CD4-positive, alpha-beta T cell treated with Interferon gamma for 1 hour (primary cell): ENCODE measurements at places on chromosomes 3 and 15.

- DNase-seq, result no peak
These were observed 155.2 kb upstream of the UBE2E1 start for GRCh38 chr3:23650371-23651140.

DNA sequence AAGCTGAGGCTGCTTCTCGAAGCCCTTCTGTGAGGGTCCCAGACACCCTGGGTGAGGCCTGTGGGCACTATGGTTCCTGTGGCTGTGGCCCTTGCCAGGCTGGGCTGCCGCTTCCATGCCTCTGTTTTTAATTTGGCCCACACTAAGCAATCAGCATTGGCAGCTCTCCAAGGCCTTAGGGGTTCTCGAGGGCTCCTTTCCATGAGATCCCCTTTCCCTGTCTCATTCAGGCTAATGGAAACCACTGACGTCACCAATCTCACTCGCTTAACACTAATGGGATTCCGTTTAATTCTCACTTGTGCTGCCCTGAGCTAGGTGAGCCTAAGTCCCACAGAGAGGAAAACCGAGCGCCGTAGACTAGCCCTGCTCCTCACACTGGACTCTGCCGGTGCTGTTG is 60.2 kb upstream of the RAB6B start:
- no peak for DNase-seq

- DNase-seq, result no peak
These were observed 49.8 kb downstream of the ST3GAL6 start for GRCh38 chr3:98812851-98813374.

DNA sequence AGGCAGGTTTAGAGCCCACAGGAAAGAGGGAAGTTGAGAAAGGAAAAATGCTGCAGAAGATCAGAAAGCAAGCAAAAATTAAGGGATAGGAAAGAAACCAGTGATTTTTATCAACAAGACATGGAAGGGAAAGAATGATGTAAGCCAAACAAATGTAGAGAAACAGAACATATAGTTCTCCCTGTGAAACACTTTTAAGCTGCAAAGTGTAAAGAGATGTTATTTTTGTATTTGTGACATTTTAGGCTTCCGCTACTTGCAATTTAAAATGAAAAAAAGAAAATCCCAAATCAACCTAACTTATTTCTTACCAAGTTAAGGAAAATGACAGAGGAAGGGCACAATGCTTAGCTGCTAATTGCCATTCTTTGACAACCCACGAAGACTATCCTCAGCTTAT is 111.6 kb downstream of the PDCD6IP start:
- no peak for DNase-seq

GRCh38 chr3:176855901-176856486 is 341.3 kb downstream of the TBL1XR1 start:
- DNase-seq, result no peak

DNA sequence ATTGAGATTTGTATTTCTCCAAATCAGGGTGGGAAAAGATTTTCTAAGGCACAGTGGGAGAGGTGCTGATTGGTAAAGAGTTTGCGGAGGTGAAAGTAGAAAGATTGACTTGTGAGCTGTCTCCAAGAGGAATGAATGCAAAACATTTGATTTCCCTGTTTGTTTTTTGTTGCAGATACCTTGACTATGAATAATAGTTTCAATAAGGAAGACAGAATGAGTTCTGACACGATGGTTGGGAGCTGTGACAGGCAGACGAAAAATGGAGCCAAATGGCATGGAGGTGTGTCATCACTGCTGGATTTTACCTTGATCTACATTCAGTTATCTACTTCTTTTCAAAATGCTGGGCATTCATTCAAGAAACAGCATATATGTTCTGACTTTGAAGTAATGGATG is 145.1 kb downstream of the NFKBIZ start:
- DNase-seq, result no peak

GRCh38 chr3:46943237-46944187 is 33.0 kb downstream of the CCDC12 start:
- no peak for DNase-seq

DNA sequence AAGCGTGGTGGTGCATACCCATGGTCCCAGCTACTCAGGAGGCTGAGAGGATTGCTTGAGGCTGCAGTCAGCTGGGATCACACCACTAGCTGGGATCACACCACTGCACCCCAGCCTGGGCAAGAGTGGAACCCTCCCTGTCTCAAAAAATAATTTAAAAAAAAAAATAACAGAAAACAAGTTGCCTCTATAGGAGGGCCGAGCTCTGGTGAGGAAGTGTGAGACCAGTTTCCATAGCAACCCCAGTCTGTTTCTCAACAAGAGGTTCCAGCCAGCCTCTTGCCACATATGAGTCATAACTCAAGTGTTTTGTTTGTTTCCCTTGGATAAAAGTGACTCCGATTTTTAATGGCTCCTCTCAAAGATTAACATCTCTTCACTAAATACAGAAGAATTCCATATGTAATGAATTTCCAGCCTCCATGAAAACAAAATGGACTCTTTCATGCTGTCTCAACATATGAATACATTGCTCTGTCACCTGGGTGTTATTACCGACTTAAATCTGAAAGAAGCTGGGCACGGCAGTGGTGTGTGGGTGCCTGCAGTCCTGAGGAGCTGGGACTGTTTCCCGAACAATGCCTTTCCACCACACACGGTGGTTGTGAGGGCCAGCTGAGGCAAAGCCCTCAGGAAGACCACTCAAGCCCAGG is 19.7 kb downstream of the TMEM43 start:
- DNase-seq, result peak; percentile 90

DNA sequence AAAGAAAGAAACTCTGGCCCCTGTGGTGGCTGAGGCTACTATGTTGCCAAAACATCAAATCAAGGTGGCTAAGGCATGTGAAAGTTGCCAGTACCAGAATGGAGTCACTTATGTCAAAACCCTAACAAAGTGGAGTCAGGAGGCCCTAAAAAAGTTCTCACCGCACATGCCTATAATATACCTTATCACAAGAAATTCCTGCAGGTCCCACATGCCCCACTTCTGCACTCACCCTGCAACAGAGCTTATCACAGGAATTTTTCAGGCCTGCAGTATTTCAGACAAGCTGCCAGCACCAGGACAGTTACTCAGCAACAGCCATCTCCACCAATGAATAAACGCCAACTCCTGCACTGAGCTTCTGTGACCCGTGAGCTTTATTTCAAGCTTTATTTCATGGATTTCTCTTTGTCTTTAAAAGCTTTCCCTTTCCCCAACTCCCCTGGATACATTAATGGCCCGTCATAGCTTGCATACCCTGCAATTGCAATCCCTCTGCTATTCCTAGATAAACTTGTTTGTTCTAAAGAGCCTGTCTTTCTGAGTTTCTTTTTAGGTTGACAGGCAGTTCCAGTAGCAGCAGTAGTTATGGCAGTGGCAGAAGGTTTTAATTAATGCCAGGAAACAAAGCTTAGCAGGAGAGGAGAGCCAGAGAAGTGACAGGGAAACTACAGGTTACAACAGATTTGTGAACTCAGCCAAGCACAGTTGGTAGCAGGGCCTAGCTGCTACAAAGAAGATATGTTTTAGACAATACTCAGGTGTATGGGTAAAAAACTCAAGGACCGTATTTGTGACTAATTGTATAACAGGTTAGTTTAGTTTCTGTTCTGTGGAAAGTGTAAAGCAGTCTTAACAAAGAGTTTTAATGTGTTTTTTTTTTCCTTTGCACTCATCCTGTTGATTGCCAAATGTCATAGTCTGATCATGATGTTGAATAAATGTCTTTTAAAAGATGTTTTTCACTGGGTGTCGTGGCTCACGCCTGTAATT is 15.9 kb upstream of the TMEM42 start:
- DNase-seq, result no peak

DNA sequence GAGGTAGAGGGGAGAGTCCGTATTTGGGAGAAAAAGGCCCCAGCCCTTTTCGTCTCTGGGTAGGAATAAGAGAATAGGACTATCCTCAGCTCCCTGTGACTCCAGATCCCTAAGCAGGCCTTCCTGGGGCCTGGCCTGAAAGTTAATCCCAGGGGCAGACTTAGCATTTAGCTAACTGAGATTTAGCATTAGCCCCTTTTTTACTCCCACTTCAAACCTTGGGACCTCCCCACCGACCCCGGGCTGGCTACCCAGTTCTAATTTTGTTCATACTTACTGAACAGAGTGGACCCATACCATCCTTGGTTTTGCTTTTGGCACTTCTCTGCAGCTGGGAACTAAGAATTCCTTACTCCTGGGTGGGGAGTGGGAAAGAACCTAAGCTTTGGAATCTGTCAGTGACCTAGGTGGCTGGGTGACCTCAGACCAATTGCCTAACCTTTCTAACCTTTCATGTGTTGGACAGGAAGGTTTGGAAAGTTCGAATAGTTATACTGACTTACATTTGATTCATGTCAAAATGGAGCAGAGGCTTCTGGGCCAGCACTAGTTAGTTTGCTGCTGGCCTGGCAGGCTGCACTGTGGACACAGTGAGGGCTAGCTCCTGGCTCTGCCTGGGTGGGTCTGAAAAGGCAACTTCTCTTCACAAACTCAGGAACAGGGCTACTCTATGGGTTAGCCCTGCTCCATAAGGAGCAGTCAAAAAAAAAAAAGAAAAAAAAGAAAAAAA is 11.6 kb downstream of the TTC21A start:
- no peak for DNase-seq

DNA sequence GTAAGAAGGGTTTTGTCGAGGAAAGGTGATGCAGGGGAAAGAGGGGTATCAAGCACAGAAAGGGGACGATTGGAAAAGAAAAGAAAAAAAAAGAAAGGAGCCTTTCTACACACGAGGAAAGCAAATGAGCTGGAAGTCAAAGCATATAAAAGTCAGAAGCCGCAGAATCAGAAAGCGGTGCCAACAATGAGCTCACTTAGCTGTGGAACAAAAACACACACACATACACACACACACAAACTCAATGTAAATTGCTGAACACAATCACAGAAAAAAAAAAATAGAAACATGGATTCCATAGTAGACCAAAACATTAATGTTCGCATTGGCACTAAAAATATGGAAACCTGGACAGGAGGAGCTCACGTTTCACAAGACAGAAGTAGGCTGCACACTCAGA is 63.4 kb upstream of the FEZF2 start:
- no peak for DNase-seq

GRCh38 chr3:98584547-98584946 is 8.9 kb downstream of the CPOX start:
- no peak for DNase-seq

DNA sequence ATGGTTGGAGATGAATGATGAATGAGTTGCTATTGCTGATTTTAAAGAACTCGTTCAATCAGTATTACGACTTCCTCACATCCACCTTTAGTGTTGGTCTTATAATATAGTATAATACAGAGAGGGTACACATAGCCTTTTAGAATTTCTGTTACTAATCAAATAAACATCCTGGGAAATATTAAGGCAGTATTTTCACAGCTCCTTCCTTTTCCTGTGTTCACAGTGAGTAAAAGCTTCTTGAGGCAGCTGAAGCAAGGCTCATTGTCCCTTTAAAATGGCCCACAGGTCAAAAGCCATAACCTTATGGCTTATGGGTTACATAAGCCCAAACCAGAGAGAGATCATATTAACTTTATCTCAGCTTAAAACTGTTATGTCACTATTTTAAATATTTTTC is 1.3 kb upstream of the BTLA start:
- no peak for DNase-seq

DNA sequence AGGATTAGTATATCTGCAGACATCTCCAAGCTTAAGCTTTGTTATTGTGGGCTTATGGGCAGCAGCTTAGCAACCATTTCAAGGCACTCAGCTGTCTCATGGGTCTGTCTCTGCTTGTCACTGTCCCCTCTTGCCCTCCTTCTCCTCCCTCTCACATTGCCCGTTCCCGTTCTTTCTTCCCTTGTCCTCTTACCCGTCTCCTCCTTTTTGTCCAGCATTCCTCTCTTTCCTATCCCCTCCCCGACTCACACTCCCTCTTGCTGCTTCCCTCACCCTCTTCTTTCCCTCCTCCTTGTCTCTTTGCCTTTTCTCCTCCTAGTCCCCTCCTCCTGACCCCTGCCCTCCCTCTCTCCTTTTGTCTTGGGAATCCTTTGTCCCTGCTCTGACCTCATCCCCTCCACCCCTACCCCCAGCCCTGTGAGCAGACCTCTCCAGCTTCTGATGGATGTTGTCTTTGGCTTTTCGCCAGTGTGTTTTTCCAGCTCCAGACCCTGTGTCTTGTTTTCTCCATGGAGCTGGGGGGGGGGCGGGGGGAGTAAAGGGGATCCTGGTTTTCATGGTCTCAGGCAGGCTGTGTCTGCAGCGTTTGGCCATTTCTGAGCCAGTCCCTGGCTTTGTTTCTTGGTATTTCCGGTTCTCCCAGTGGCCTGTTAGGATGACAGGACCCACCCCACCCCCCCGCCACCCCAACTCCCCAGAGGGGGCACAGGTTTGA is 47.9 kb upstream of the TRAK1 start:
- no peak for DNase-seq

- DNase-seq, result no peak
These were observed 66.5 kb upstream of the PYGO1 start for GRCh38 chr15:55654561-55655031.

GRCh38 chr3:196340466-196340865 is 2.3 kb upstream of the TM4SF19 start:
- DNase-seq, result no peak

DNA sequence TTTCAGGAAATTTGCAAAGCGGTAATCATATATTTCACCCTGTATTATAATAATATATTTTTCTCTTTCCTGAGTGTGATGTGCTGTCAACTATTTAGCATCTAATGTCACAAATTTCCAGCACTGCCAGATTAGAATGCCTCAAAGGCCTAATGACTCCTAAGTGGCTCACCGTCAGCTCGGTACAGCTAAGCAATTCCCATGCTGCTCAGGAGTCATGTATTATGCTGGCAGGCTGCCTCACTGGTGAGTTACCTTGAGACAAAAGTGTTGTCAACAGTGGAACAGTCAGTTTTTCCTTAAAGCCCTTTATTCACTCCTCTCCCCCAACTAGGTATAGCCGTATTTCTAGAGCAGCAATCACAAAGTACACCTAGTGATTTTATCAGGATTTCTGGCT is 83.6 kb downstream of the NSUN3 start:
- no peak for DNase-seq

GRCh38 chr3:108322352-108322751 is 26.0 kb downstream of the HHLA2 start:
- peak; percentile 9 for DNase-seq

DNA sequence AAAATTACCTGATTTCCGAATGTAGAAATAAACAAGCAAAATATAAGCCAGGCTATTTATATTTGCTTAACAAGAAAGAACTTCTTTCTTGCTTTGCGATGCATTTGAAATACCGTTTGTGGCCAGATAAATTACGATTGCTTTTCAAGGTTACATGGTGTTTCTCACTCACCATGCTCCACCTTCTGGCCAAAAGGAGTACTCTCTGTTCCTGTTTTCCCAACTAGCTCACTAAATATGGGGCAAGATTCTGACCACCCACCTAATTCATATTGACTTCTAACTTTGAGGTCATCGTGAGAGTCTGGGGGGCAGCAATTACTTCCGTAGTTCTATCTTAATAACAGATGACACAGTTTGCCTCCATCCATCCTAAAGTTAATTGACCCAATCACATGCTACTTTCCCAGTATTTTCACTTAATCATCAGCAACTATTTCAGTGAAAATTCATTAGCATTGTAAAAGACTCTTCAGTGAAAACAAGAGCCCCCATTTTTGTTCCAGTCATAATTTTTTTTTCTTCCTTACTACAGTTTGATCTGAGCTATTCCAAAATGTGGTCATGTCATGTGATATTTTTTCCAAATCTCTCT is 25.9 kb downstream of the ACP3 start:
- DNase-seq, result no peak
